ENCODE measurements at places on chromosomes 13 and 19.

DNA sequence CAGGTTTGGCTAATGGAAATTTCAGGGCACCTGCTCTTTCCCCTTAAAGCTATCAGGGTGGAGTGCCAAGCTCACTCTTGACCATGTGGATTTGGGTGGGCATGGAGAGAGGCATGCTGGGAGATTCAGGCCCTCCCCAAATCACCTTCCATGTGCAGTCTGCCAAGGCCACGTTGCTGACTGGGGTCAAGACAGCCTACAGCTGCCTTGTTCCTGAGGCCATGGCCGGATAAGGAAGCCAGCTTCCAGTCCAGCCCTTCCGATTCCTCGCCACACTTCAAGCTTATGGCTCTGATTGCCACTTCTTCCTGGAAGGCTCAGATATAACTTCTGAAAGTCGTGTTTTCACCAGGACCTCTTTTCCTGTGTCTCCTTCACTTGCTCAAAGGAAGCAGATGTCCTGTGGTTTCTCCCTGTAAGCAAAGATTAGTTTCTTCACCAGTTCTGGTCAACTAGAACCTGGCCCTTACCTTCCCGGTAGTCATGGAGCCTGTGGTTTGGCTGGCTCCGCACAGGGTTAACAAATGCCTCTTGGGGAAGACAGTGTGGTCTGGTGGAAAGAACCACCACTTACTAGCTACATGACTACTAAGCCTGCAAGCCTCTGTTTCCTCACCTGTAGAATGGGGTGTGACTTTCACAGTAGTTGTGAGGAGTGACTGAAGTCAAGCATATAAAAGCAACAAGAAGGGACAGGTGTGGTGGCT lies 16.1 kb upstream of the TPT1 start:
- no peak for DNase-seq

- DNase-seq = no peak
Measured at GRCh38 chr13:67742478-67742877, 512.3 kb upstream of the PCDH9 start.

GRCh38 chr13:103283451-103283820 lies 217.2 kb upstream of the SLC10A2 start:
- no peak for DNase-seq

GRCh38 chr13:103510007-103510535 lies 443.9 kb upstream of the SLC10A2 start:
- DNase-seq = no peak

GRCh38 chr13:96093296-96094006 lies 3.5 kb downstream of the HS6ST3 start:
- no peak for DNase-seq

DNA sequence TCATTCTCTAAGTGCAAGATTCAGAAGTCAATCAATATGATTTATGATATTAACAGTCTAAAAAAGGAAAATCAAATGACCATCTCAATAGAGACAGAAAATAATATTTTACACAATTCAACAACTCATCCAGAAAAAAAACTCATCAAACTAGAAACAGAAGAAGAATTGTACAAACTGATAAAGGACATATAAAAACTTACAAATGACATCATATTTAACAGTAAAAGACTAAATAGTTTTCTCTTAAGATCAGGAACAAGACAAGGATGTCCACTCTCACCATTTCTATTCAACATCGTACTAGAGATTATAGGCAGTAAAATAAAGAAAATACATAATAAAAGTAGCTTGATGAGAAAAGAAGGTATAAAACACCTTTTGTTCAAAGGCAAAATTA lies 527.3 kb downstream of the DACH1 start:
- no peak for DNase-seq

DNA sequence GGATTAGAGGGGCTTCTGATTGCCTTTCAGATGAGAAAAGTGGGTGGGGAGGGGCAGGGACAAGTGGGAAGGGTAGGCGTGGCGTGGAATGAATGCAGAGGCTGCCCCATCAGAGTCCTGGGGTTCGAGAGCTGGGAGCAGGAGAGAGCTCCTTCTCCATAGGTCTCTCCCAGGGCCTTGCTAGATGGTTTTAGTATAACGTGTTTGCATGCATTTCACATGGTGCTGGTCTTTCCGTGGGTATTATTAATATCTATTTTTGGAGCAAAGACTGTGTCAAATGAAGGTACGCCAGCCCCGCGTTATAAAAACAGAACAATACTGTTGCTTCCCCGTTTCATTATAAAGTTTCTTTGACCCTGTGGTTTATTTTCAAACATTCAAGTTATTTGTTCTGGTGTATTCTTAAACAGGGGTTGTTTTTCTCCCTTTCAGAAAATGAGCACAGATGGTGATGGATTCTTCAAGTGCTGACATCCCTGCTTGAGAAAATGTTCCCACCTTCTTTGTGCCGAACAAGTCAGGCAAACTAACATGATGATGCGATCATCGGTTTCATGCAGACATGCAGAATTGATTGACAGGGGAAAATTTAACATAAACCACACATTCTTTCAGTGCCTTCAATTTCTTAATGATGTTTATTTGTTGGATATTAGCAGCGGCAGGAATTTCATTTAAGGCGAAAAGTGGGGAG lies 62.1 kb upstream of the ZNF536 start:
- DNase-seq = no peak

DNA sequence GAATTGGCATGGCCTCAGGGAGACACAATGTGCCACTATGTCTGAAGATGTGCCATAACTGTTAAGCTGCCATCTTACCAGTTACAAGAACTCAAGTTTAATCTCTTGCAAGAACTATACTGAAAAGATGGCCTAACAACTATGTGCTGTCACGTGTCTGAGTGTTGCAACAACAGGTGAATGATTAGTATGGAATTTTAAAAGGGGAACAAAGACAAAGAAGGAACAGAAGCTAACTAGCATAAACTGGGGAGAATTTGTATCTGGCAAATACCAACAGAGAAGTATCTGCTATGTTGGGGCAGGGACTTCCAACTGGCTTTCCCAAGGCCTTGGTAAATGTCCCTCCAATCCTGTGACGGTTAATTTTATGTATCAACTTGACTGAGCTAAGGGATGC lies 11.5 kb upstream of the ACOD1 start:
- no peak for DNase-seq
